ENCODE measurements at places on chromosomes 16 and 17.

DNA sequence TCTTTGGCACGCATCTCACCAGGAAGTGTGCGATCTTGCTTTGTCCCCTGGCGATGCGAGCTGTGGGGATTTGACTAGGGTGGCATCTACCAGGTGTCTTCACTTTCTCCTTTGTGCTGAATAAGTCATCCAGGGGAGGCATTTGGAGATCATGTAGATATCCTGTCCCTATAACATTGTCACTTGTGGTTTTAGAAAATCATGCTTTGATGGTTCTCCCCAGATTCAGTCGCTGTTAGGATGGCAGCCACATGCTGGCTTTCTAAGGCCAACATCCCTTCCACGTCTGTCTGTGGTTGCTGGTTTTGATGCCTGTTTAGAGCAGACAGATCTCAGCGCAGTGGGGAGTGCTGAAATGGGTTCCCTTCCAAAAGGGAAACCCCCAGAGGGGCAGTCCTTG, 2.5 kb downstream of the ADAD2 start:
- DNase-seq = no peak

- DNase-seq = no peak
Observed at GRCh38 chr17:50952013-50952412, 85.9 kb upstream of the TOB1 start.

GRCh38 chr17:2964370-2964769, 99.0 kb downstream of the OR1D5 start:
- no peak for DNase-seq

DNA sequence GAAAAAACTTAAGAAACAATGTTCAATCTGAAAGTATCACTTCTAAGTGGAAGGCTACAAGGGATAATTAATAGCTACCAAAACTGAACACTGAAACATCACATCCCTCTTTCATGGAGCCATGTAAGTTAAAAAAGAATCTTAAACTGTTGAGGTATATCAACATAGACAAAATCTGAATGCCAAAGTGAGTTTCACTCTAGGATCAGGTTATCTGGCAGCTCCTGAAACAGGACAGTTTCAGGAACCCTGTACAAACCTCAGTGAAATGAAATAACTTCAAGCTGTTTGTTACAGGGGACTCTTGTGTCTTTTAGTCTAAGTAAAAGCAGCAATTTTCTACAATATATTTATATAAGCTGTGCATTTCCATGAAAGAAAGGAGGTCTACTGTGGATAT, 73.2 kb downstream of the KANSL1 start:
- DNase-seq = no peak

GRCh38 chr16:77963185-77964044, 58.9 kb upstream of the CLEC3A start:
- peak; percentile 4 for DNase-seq

GRCh38 chr16:30110661-30111060, 2.7 kb downstream of the GDPD3 start:
- no peak for DNase-seq

DNA sequence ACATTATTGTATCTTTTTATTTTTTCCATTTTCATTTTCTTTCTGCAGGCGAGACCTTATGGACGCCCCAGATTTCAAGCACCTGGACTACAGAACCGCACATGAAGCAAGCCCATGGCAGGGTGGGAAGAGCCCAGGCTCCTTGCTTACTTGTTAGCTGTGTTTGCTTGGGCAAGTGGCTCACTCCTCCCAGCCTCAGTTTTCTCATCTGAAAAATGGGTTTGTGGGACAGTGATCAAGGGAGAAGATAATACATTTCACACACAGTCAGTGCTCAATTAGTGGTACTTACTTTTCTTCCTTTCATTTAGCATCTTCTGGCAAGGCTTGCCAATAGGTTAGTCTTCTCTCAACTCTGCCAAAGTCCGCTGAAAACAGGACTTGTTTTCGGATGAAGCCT, 117.5 kb downstream of the IRX3 start:
- no peak for DNase-seq

DNA sequence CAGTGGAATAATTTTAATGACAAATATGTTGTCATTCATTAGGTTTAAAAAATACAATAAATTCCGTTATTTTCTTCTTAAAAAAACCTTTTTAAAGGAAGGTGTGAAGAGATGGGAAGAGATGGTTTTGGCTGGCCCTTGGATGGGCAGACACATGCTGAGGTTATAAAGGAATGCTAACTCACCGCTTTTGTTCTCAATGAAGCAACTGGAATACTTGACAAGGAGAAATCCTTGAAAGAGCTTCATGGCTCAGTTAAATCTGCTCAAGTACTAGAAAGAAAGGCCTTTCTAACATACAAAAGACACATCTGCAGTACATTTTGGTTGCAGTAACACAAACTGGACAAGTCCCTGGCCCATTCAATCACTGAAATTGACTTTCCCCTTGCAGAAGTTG, 158.3 kb upstream of the KCNJ16 start:
- DNase-seq = no peak

- no peak for DNase-seq
Observed at GRCh38 chr17:65554553-65555223, 6.8 kb downstream of the AXIN2 start.

GRCh38 chr17:57135789-57136291, 50.8 kb downstream of the AKAP1 start:
- no peak for DNase-seq

DNA sequence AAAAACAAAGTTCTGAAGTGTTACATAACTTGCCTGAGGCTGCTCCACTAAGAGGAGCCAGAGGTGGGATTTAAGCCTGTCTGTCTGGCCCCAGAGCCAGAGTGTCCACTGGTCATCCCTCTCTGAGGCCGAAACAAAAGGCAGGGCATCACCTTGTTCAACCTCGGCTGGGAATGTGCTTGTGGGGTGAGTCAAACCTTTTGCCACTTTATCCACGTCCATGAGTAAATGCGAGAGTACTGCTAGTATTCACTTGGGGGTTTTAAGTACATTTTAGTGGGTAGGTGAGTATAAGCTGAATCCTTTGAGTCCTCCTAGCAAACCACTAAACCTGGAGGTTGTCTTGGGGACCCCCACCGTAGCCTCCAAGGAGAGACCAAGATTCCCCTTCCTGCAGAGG, 103.5 kb downstream of the STX8 start:
- DNase-seq = no peak

DNA sequence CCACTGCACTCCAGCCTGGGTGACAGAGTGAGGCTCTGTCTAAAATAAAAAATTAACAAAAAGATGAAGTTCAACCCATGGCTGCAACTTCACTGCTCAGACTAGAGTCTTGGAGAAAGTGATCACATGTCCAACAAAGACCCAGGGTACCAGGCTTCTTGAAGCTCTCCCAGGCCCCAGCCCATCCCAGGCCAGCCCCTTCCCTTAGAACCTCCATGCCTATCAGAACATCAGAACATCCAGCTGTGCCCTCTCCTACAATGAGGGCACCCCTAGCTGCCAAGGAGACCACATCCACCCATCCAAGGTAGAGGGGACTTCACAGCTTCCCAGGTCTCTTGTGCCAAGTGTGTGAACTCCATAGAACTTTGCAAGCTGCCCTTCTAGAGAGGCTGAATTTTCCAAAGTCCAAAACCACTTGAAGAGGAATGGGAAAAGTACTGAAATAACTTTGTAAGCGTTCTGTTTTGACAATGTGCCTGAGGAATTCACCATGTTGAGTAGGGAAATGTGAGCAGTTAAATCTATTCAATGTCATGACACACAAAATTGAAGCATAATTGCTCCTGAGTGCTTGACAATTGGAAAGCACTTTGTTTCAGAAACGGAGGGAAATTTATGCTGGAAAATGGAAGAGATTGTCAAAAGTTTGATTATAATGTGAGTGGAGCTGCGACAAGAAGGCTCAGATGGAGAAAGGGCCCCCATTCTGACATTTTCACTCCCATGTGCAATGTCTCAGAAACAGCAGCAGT, 230.4 kb downstream of the ZNF423 start:
- no peak for DNase-seq

DNA sequence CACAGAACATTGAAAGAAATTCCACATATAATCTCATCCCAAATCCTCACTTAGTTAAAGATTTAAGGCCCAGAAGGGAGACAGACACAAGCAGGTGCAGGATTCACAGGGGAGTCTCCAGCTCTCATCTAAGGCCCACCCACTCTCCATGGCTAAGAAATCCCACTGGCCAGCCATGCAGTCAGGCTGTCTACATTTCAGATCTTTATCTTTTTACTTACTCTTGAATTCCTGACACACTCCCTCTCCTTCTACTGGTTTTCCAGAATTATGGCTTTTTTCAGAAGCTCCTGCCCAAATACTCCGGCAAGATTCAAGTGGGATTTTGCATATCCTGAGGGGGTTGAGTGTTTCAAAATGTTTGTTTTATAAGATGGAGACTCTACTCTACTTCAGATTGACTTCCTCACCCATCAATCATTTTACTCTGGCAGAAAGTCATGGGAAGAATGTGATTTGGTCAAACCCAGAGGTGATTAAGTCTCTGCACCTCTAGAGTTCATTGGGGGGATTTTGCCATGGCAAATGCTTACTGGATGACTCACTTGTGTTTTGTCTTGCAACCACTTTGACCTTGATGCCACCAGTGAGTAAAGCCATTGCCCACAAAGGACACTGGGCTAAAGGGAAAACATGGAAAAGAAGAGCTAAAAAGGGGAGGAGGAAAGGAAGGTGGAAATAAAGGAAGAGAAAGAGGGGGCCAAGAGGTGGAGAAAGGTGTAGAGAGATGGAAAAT, 688.8 kb upstream of the SALL1 start:
- no peak for DNase-seq

DNA sequence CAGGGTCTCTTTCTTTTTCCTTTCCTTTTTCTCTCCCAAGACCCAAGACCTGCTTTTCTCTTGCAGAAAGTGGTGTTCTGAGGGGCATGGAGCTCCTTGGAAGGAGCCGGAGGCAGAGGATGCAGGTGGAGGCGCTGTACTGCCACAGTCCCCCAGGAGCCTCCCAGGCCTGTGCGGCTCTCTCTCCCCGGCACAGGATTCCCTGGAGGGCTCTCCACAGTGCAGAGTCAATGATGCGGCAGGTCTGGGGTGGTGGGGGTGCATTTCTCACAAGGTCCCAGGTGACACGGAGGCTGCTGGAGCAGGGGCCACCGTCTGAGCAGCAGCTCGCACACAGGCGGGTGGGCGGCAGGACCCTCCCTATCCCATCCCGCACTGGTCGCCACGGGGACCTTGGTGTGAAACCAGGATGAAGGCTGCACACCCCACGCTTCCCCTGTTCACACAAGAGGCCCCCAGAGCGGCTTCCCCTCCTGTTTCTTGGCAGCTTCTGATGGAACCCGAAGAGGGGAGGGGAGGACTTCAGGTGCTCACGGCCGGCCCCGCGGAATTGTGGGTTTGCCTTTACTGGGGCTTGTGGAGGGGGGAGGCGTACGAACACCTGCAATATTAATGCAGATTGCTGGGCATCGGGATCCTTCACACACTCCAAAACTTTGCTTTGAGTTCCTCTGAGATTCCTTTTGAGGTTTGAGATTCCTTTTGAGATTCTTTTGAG, 186.9 kb downstream of the ENGASE start:
- DNase-seq = no peak

- DNase-seq = peak; percentile 16
Observed at GRCh38 chr16:55703003-55704001, 47.5 kb downstream of the SLC6A2 start.

- DNase-seq = no peak
Observed at GRCh38 chr16:27242868-27243590, 25.5 kb downstream of the NSMCE1 start.

- no peak for DNase-seq
Observed at GRCh38 chr17:42227849-42228700, 33.8 kb upstream of the GHDC start.

DNA sequence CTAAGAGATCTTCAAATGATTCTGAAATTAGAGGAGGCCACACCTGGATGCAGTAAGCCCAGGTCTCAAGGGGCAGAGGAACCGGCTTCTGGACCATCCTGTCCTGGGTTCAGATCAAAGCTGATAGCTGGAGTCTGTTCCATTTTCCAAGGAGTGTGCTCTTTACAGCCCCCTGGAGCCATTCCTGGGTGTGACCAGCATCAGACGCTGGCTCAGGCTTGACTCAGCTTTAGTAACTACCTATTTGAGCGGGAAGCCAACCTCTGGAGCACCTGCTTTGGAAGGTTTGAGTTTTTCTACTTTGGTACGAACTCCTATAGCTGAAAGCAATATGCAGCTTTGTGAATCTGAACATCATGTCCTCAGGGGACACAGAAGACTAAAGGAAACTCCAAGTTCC, 12.9 kb upstream of the BBS2 start:
- DNase-seq = no peak

- no peak for DNase-seq
Observed at GRCh38 chr17:2089021-2089422, 34.1 kb downstream of the HIC1 start.

- no peak for DNase-seq
Observed at GRCh38 chr17:68197997-68198930, 49.6 kb upstream of the AMZ2 start.

GRCh38 chr16:12228602-12229499, 252.3 kb downstream of the SNX29 start:
- DNase-seq = no peak

DNA sequence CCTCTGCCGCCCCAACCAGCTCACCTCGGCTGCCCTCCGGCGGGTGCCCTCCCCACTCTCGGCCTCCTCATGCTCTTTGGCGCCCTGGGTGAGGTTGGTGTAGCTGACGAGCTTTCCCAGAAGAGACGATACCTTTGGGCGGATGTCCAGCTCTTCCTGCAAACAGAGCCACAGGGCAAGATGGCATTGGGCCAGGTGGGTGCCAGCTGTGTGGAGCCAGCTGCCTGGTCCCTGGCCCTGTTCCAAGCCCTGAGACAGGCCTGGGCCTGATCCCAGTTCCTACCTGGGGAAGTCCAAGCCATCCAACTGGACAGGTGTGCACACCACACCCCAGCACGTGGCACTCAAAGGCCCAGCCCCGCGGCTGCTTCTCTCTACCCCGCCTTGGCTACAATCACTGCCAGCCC, 6.9 kb downstream of the SLC12A4 start:
- no peak for DNase-seq

DNA sequence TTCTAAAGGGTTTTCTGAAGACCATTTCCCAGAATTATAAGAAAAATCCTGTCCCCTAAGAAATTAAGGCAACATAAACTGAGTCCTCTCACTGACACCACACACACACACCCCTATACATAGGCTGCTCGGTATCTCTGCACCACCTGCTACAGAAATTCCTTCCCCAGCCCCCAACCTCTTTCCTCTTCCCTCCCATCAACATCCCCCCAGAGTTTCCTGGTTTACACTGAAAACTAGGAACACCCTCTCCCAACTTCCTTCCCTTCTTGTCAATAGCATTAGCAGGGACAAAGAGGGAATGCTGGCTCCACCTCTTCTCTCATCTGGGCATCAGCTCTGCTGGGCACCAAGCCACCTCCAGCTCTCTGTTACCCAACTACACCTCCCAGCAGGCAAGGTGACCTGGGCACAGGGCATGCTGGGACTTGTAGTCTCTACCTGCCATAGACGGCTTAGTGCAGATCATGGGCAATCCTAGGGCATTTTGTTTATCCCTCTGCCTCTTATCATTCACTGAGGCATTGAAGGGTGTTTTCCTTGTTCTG, 15.7 kb downstream of the CAVIN1 start:
- peak; percentile 70 for DNase-seq

- peak; percentile 32 for DNase-seq
Observed at GRCh38 chr16:10256784-10257641, 74.8 kb upstream of the GRIN2A start.
